ENCODE measurements at places on chromosomes 13 and 19. TPM values are rescaled to one million over a fixed set of nuclear protein-coding genes. Genes with fewer than 3 reads are reported as not detected.

The EDNRB gene
- total RNA-seq = 60.1 TPM

The ZNF552 gene
- 13.8 TPM for total RNA-seq

The ZNF570 gene
- 8.2 TPM for total RNA-seq

The KLK4 gene
- total RNA-seq = not detected

The DACT3 gene
- total RNA-seq = 10.4 TPM

The AP1M2 gene
- 74.1 TPM for total RNA-seq

The ZNF446 gene
- 13.3 TPM for total RNA-seq

The ZNF91 gene
- 68.5 TPM for total RNA-seq

The CYP2S1 gene
- total RNA-seq = 2.0 TPM

The TMIGD2 gene
- 0.47 TPM for total RNA-seq

The ZNF577 gene
- 19.0 TPM for total RNA-seq

The PABPC3 gene
- total RNA-seq = 0.22 TPM

The ZNF222 gene
- total RNA-seq = 4.5 TPM

The MRI1 gene
- 46.5 TPM for total RNA-seq

The SLC6A16 gene
- total RNA-seq = 3.7 TPM

The GGN gene
- total RNA-seq = 1.6 TPM

The CGB7 gene
- total RNA-seq = not detected

The PRODH2 gene
- total RNA-seq = 9.0 TPM

The CTXN1 gene
- 25.9 TPM for total RNA-seq

The ZNF534 gene
- not detected for total RNA-seq

The CYP4F2 gene
- 0.31 TPM for total RNA-seq

The CEACAM3 gene
- total RNA-seq = 0.69 TPM

The CACNA1A gene
- 1.7 TPM for total RNA-seq

The YJEFN3 gene
- total RNA-seq = 3.7 TPM

The SULT2B1 gene
- 2.3 TPM for total RNA-seq

The COX7A1 gene
- 56.2 TPM for total RNA-seq

The KLF12 gene
- total RNA-seq = 22.0 TPM

The ZMYM5 gene
- 15.2 TPM for total RNA-seq

The ADPRHL1 gene
- 1.5 TPM for total RNA-seq

The KPTN gene
- 7.4 TPM for total RNA-seq

The PSG5 gene
- total RNA-seq = not detected

The TMEM238 gene
- 24.3 TPM for total RNA-seq

The COL5A3 gene
- total RNA-seq = 5.1 TPM

The TMPRSS9 gene
- not detected for total RNA-seq

The LPAR6 gene
- total RNA-seq = 45.1 TPM

The RAD23A gene
- 79.2 TPM for total RNA-seq

The ZSWIM9 gene
- 7.8 TPM for total RNA-seq

The CILP2 gene
- total RNA-seq = 0.41 TPM

The AMER2 gene
- 0.06 TPM for total RNA-seq

The PET100 gene
- total RNA-seq = 112 TPM

The POSTN gene
- total RNA-seq = 13.1 TPM

The NLRP11 gene
- 0.35 TPM for total RNA-seq

The FFAR2 gene
- total RNA-seq = 0.22 TPM

The IGSF23 gene
- total RNA-seq = not detected

The CLN5 gene
- 80.8 TPM for total RNA-seq

The ZNF582 gene
- 5.0 TPM for total RNA-seq

The DIRAS1 gene
- total RNA-seq = 2.3 TPM

The DIAPH3 gene
- total RNA-seq = 2.0 TPM

The MYCBP2 gene
- total RNA-seq = 96.4 TPM

The SERPINE3 gene
- not detected for total RNA-seq

The SMAD9 gene
- total RNA-seq = 13.1 TPM

The CDC34 gene
- total RNA-seq = 33.8 TPM

The PLK5 gene
- not detected for total RNA-seq

The CACNG6 gene
- total RNA-seq = not detected

The C1QTNF9B gene
- total RNA-seq = not detected

The TMEM190 gene
- total RNA-seq = not detected

The NLRP5 gene
- total RNA-seq = not detected

The ARRDC5 gene
- 1.4 TPM for total RNA-seq

Measured in kidney (tissue), 22 donors.